KBM-7 (cell line): ENCODE measurements at places on chromosomes 6 and 20.

GRCh38 chr6:165913676-165914570 lies 250.9 kb upstream of the PDE10A start:
- no peak for DNase-seq

- DNase-seq, result no peak
Measured at GRCh38 chr20:51189814-51190782, 167.2 kb upstream of the KCNG1 start.

DNA sequence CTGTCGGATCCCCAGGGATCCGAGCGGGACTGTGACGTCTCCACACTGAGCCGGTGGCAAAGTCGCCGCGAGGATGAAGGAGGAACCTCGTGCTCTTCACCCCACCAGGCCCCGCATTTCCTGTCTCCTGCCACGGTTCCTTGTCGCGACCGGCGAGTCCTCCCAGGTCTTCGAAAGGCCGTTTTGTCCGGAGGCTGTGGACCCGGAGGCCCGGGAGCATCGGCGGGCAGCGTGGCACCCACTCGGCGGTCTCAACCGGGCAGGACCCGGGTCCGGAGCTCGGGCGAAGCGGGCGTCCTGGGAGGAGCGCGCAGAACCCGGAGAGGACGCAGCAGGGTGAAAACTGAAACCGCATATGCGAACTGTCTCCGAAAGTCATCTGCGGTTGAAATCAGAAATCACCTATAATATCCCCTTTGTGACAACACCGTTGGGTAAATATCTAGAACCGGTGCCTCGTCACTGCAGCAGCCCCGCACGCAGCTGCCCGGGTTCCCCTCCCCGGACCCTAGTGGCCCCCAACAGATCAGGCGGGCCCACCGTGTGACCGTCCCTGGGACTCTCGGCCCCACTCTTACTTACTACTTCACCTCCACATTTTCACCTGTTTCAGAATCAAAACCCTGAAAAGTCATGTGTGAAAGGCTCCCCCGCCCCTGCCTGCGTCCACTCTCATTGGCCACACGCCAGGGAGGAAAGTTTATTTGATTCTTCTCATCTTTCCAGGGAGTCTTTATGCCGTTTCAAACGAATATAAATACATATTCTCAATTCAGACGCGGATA lies 3.1 kb upstream of the ULBP2 start:
- DNase-seq, result no peak

DNA sequence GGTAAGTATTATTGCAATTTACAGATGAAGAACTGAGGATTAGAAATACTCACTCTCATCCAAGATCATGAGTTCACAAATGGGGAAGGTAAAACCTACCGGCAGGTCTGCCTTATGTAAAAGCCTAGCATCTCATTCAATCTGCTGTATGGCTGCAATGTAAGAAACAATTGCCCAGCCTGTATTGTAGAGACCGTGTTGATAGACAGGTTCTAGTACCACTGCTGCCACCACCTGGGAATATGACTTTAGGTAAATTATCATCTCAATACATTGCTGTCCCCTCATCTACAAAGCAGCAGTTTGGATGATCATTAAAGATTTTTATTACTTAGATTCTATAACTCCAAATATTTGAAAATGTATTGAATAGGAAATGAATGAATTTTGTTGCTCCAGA lies 23.3 kb upstream of the ARHGAP18 start:
- no peak for DNase-seq
